Activated CD4-positive, alpha-beta T cell treated with anti-CD3 and anti-CD28 coated beads for 24 hours (primary cell): ENCODE measurements at places on chromosomes 3 and 15.
A peak's percentile ranks its signal among the peaks of the same experiment; 100 is the strongest.

- no peak for DNase-seq
Observed at GRCh38 chr3:15052335-15053242, 12.5 kb downstream of the MRPS25 start.

- no peak for DNase-seq
Observed at GRCh38 chr3:72494626-72495025, 353.6 kb downstream of the SHQ1 start.

DNA sequence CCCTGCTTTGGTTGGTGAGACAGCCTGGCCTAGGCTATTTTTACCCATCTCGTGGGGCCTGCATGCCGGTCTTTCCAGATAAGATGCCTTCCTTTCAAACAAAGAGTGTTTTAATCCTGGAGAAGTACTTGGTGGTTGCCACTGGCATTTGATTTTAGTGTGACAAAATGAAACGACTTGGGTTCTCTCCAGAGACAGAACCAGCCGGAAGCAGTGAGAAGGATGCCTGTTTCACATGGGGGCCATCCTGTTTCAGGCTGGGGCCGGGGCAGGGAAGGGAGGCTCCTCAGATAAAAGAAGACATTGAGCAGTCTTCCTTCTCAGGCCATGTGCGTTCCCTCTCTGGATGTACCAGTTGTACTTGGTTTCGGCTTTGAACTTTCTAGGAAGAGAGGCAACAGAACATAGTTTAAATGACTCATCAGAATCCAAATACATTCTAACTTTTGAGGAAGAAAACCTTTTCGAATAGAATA, 74.9 kb downstream of the TOP2B start:
- no peak for DNase-seq

DNA sequence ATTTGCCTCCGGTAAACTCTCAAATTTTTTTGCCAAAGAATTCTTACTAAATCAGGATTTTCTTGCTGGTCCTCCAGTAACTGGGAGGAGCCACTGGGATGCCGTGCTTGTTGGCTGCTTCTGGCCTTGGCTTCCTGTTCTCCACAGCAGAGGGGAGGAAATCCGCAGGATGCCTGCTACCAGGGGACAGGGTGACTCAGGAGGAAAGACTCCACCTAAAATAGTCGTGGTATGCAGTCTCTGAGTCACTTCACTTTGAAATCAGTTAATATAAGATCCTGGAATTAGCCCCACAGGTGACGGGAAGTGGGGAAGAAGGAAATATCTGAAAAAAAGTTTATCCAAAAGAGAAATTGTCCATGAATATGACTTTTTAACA, 6.5 kb upstream of the TM4SF18 start:
- no peak for DNase-seq

DNA sequence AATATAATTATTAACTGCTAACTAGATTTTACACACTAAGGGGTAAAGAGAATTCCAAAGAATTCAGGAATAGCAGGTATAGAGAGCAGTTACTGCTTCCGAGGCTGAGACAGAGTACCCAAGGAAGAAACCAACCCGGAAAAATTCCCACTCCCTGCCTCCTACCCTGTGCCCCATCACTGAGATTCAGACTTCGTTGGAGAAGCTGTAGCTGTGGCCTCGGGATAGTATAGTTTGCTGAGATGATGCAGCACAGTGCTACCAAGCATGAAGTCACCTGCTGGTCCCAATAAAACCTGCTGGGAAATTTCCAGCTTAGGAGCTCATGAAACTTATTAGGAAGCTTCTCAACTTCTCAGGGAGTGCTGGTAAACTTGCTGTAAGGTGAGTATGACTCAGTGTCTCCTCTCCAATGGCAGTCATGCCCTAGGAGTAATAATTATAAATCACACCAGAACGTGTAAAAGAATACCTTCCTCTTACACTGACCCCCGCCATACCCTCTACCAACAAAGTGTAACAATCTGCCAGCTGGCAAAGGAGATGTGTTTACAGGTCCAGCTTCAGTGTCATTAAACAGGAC, 215.2 kb upstream of the ROBO2 start:
- no peak for DNase-seq

- no peak for DNase-seq
Observed at GRCh38 chr3:113105966-113106660, 105.2 kb upstream of the BOC start.

DNA sequence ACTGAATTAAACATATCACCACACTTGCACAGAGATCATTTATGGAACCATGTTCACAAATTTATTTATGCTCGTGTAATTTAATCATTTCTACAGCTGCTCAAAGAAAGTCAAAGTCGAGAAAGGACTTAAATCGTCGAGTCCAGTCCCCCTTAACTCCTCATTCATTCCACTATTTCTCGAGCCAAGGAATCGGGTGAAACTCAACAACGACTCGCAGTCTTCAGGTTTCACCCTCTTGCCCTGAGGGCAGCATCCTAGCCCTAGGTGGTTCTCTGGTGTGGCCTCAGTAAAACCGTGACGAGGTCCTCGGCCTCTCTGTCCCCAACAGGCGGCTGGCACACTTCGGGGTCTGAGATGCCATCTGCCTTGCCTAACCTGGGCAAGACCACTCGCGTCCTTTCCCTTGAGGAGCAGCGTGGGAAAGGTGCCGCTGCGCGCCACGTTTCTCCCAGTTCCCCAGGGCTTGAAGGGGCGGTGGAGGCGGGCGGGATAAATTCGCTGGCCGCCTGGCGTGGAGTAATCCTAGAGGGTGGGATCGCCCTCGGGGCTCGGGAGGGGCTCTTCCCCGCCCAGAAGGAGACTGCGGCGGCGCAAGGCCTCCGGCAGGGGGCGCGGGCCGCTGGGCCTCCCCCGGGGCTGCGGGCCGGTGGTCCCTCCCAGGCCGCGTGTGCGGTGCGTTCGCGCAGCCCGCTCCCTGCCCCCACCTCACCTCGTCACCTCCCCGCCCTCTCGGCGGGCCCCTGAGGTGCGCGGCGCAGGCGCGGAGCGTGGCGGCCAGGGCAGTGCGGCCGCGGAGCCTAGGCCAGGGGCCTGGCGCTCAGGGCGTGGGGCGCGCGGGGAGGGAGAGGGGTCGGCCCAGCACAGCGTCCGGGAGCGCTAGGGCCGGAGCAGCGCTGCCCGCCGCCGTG, at the start of gene ZNF639:
Gene ZNF639, plus strand, starts transcription at position 746 of the 911 bp plus-strand sequence. CDS start 5,263 bp downstream, outside the sequence.
- DNase-seq: peak; percentile 71

- DNase-seq: no peak
Observed at GRCh38 chr3:48070030-48070429, 53.8 kb upstream of the MAP4 start.

DNA sequence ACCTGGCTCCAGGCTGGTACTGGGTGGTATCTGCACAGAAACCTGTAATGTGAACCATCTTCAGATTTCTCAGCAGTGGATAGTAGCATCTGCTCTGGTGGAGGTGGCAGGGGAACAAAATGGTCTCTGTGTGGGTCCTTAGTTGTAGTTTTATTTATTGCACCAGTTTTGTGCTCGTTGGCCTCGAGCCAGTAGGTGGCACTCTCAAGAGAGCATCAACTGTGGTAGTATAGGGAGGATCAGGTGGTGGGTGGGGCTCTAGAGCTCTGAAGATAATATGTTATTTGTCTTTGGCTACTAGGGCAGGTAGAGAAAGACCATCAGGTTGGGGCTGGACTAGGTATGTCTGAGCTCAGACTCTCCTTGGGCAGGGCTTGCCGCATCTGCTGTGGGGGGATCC, 254.0 kb upstream of the GPR149 start:
- no peak for DNase-seq

- DNase-seq: no peak
Observed at GRCh38 chr3:14397046-14397445, 5.4 kb upstream of the SLC6A6 start.

DNA sequence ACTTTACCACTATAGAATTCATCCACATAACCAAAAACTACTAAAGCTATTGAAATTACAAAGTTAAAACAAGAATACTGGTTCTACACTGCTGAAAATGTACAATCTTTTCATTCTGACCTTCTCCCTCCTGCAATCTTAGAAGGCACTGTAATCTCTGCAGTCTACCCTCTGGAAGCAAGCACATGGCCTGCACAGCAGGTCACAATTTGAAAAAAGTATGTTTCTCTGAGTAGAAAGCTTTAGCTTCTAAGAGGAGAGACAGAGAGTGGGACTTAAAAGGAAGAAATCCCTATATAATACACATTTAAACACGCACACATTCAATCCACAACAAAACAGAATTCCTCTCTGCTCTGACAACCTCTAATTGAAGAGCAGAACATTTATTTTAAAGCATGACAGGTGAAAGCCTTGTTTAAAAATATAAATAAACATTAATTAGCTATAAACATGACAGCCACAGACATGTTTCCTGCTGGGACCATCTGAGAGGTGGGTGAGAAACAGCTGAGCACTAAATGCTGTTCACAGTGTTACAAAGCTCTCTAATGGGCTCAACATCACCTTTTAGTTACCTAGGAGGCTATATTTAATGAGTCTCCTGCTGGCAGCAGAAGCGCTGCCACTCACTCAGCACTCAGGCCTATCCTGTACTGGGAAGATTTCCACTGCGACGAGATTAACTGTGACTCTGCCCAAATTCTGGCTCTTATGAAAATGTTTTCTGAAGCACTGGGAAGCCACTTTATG, 447.4 kb downstream of the AGBL1 start:
- DNase-seq: no peak

- DNase-seq: no peak
Observed at GRCh38 chr15:49103002-49103401, 52.4 kb downstream of the COPS2 start.

GRCh38 chr3:175704366-175705055, 845.4 kb downstream of the NAALADL2 start:
- no peak for DNase-seq

DNA sequence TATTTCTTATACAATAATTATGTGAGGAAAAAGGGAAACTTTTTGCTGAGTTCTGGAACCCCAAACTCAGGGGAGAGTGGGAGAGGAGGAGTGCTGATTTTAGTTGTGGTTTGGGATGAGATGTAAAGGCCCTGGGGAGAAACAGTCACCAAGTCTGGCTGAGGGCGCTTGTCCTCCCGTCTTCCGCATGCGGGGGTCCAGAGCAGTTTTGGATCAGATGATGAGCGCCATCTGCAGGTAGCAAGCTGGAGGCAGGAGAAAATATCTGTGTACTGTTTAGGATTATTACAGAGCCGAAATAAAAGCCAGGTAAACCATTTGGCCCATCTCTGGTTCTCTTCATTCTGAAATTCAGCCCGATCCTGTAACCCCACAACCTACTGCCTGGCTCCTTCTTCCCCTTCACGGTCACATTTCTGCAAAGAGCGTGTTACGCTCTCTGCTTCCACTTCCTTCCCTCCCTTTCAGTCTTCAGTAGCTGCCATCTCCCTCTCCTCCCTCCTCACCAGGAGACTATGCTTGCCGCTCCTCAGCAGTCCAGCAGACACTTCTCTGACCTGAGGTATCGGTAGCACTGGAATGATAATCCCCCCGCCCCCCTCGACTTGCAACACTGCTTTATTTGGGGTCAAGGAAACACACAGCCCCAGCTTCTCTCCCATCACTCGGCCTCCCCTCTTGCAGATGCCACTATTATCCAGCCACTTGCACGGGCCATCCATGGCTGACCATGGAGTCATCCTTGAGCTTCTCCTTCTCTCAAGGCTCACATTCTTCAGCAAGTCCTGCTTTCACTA, 1.4 kb upstream of the PARP14 start:
- DNase-seq: peak; percentile 72

DNA sequence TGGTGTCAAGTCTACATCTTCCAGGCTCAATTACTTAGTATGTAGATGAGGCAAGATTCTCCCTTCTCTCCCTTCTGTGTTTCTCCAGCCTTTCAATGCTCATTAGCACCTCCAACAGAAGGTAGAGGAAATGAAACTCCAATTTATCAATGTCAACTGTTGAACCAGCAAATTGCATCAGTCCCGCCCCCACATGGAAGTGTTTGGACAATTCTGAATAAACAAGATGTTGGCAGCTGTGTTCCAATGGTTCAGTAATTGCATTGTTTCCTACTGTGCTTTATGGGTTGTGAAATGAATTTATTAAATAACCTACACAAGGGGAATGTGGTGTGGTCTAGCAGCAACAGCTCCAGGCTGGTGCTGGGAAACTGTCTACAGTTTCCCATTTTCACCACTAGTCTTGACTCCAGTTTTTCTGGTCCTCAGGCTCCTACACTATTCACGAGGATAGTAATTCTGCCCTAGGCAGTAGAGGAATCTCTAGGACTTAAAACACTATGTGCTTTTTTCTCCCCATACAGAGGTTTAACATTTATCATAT, 91.9 kb downstream of the MB21D2 start:
- DNase-seq: no peak

GRCh38 chr3:124469555-124469954, 260.7 kb upstream of the UMPS start:
- no peak for DNase-seq

DNA sequence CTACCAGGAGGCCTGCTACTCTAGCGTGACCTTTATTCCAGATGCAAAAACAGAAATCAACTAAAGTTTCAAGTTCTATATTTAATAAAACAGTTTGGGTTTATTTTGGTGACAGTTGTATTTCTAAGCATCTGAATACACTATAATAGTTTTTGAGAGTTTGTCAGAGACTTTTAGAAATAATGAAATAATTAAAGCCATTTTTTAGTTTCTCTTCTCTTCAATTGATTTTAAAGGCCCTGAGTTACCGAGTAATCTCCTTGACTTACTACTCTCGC, 523.4 kb downstream of the CADM2 start:
- no peak for DNase-seq

GRCh38 chr15:58770857-58771620, at the start of gene MINDY2:
TSS of gene MINDY2 (plus strand) at chr15:58771302. CDS start at chr15:58771396, 94 bp downstream.
- peak; percentile 94 for DNase-seq

DNA sequence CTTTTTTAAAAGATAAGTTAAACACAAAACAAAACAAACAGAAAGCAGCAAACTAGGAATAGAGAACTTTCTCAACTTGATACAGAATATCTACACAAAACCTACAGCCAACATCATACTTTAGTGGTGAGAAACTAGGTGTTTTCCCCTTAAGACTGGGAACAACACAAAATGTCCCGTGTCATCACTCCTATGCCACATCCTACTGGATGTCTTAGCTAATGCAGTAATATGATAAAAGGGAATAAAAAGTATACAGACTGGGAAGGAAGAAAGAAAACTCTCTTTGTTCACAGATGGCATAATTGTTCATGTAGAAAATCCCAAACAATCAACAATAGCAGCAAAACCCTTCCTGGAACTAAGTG, 45.9 kb downstream of the TMEM45A start:
- no peak for DNase-seq

DNA sequence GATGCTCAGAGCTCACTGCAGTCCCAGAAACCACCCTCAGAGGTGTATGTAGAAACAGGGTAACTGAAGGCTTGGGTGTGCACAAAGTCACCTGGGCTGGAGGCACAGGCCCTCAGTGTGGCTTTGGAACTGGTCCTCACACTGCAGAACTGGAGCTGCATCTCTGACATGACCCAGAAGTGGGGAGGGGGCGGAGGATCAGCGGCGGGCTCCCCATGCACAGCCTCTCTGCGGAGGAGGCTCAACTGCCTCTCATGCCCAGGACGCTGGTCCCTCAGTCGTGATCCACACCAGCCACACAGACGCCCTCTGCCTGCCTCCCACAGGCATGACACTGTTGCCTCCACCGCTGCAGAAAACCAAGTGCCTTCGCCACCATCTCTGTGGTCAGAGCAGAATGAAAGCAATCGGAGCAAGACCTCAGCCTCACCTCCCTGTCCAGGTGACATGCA, 73.7 kb downstream of the TM2D3 start:
- DNase-seq: no peak
